COLO829 (cell line): ENCODE measurements at places on chromosomes 6 and 20.

DNA sequence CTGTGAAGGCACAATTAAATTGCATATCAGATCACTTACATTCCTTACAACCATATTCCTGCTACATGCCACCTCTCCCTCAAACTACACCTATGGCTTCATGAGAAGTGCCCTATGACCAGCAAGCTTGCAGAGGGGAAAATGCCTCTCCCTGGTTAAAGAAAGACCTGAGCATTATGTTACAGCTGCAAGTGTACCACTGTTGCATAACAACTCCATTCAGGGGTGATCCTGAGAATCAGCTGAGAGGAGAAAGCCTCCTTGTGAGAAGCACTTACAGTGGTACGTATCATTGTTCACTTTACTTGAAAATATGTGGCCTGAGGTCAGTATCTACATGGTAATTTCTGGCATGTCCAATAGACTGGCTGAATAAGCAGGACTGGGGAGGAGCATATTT is 20.0 kb downstream of the PDSS2 start:
- no peak for DNase-seq

GRCh38 chr6:5507131-5507681 is 245.9 kb downstream of the FARS2 start:
- DNase-seq = no peak

- no peak for DNase-seq
Measured at GRCh38 chr6:93418033-93418407, 1.3 kb downstream of the EPHA7 start.

- no peak for DNase-seq
Measured at GRCh38 chr6:15522427-15522826, 140.4 kb downstream of the DTNBP1 start.

DNA sequence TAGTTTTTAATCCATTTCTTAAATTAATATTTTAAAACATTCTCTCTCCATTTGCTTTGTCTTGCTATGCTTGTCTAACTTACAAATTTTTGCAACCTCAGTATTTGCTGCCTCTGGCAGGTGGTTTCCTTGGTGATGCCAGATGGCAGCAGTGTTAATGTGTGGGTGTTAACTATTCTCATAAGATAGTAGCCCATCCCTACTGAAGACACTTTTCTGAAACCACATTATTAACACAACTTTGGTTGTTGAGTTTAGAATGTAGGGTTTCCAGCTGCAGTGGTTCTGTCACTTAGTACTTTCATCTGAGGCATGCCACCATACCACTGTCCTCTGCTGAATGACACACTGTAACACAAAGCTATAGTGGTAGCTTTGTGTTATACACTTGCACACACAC is 75.1 kb downstream of the MYO6 start:
- DNase-seq = no peak
